Activated CD4-positive, alpha-beta T cell treated with anti-CD3 and anti-CD28 coated beads for 1 hour (primary cell): ENCODE measurements at places on chromosomes 7 and 10.

DNA sequence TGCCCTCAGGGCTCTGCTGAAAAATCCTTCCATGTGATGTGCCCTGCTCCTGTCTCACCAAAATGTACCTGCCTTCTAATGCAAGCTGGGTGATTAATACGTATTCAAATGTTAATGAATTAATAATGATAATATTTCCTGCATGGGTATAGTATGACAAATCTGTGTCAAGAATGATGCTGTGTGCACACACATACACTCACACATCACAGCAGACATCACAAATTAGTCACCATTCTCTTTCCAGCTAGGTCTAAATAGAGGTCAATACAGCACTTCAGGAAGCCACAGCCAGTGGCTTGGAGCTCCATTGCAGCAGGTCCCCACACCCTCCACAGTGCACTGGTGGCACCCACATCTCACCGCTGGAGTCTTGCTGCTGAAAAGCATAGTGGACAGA, 681.2 kb upstream of the NRP1 start:
- DNase-seq: no peak

DNA sequence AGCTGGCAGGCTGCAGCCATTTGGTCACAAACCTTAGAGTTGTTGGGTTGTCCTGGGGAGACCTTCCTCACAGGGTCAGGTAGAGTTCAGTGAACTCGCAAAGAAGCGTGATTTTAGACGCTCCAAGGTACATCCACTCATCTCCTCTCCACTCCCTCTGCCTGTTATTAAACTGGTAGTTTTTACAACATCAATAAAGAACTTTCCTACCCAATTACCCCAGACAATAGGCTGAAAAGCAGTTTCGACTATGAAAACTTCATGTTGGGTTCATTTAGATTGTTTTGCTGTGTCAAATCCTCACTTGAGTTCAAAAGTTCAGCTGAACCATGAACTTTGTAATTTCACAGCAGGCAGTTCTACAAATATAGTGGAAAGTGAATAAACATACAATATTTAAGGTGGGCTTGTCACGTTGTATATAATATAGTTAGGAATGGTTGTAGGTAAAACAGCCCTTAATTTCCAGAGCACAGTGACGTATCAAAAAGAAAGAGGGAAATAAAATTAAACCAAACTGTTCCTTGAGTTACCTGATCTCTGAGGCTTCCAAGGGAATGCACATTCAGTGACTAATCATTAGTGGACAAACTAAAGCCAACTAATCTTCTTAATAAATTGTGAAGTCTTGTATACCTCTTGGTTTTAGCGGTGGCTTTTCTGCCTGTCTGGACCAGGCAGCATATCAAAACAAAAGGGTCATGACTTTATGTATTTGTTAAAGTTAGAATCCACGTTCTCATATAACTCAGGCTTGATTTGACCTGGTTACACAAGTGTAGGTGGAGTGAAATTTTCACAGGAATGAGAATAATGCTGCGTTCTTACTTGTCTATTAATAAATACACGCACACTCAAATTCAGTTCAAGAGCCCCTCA, 100.5 kb downstream of the CYP26A1 start:
- DNase-seq: no peak

GRCh38 chr10:119908166-119908565, 15.6 kb downstream of the SEC23IP start:
- DNase-seq: no peak

- no peak for DNase-seq
Observed at GRCh38 chr7:74334030-74334429, 44.8 kb downstream of the CLIP2 start.

DNA sequence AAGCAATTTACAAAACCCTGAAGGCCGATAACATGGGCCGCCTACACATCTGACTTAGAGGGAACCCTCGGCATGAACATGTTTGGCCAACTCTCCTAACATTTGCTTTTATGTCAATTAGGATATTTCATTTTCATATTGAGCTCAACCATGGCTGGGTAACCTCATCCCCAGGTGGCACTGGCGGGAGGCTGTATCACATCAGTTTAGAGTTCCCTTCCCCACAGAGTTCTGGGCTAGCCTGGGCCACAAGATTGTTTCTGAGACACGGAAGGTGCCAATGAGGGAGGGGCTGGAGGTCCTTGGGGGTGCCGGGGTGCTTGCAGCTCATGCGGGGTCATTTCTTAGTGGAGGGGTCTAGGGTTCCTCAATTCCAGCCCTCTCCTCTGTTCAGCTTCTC, 386.5 kb upstream of the MKI67 start:
- DNase-seq: no peak

GRCh38 chr7:112995059-112995824, 91.4 kb downstream of the GPR85 start:
- no peak for DNase-seq

DNA sequence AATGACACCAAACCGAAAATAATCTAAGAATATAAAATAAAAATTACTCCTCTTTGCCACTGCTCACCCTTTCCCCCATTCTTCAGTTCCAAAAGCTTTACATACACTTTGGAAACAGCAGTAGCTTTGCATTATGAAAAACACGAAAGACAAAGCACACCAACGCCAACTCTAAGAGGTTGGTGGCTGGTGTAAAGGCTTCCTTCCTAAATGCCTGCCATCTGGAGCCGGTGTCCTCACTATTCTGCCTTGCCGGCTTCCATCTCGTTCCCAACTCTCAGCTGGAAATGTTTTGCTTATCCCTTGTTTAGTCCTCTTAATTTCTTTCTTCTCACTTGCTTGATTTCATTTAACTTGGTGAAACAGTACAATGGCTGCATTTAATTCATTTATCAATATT, 281.1 kb upstream of the LRRN3 start:
- no peak for DNase-seq

DNA sequence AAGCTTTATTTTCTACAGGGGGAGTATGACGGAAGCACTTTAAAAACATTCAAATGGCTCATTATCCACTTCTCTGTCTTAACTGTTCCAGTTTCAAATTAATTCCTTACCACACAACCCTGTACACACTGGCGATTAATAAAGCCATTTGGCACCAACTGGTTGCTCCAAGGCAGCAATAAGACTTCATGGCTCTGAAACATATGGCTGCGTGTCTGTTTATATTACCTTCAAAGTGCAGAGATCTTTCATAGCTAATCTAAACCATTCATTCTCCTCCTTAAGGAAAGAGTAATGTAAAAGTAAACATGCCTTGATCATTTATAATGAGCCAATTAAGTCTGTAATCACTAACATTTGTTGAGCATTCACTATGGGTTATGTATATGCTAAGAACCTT, 325.7 kb downstream of the PARD3 start:
- DNase-seq: no peak

GRCh38 chr10:117539903-117540639, 2.5 kb upstream of the EMX2 start:
- no peak for DNase-seq

- no peak for DNase-seq
Observed at GRCh38 chr10:33333260-33334101, 986 bp downstream of the NRP1 start.

DNA sequence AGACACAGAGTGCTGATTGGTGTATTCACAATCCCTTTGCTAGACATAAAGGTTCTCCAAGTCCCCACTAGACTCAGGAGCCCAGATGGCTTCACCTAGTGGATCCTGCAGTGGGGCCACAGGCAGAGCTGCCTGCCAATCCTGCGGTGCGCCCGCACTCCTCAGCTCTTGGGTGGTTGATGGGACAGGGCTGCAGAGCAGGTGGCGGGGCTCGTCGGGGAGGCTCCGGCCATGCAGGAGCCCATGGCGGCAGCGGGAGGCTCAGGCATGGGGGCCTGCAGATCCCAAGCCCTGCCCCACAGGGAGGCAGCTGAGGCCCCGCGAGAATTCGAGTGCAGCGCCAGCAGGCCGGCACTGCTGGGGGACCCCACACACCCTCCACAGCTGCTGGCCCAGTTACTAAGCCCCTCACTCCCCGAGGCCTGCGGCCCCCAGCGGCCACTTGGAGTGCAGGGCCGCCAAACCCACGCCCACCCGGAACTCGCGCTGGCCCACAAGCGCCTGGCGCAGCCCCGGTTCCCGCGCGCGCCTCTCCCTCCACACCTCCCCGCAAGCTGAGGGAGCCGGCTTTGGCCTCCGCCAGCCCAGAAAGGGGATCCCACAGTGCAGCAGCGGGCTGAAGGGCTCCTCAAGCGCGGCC, 7.7 kb upstream of the BET1 start:
- no peak for DNase-seq

DNA sequence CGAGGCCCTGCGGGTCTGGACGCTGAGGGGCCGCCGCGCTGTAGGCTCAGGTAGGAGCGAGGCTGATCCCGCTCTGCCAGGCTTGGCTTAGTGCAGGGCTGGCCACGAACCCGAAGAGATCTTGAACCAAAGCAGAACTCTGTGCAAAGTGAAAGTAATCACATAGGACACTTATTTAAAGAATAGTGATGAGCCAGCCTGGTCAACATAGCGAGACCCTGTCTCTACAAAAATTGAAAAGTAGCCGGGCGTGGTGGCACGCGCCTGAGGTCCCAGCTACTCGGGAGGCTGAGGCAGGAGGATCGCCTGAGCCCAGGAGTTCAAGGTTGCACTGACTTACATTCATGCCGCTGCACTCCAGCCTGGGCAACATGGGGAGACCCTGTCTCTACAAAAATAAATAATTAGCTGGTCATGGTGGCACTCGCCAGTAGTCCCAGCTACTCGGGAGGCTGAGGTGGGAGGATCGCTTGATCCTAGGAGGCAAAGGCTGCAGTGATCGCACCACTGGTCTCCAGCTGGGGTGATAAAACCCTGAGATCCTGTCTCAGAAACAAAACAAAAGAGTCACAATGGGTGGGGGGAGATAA, 541 bp downstream of the ZSCAN25 start:
- DNase-seq: no peak

DNA sequence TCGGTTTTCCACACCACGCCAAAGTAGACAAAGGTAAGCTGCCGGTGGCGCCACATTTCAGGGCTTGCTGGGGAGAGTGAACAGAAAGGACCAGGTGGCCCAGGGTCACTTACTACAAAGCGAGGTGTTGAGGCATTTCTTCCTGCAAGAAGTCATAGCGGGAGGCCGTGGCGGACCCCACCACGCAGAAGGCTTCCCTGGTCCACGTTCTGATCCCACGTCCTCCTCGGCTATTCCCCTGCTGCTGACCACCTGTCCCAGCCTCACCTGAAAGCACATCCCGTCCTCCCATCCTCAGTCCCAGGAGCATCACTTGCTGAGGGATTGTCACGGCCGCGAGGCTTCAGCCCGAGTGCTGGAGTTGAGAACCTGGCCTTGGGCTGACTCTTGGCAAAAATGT, 139.2 kb downstream of the DYNC2I1 start:
- no peak for DNase-seq

DNA sequence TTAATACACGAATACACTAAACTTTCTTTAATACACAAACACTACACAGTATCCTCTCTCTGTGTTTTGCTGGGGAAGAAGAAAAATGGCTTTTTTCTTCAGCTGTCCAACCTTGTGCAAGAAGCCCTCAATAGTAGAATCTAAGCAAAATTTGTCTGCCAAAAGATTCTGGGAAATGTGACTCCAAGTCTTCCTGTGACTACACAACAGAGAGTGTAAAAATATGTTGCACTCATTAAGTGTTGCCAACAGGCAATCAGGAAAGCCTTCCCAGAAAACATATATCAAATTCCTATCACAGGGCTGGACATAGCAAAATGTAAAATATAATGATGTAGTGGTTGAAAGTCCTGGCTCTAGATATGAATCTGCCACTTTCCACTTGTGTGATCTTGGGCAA, 825.1 kb upstream of the ZWINT start:
- DNase-seq: no peak

- DNase-seq: no peak
Observed at GRCh38 chr7:39488467-39489393, 77.5 kb upstream of the YAE1 start.

GRCh38 chr10:50416881-50417280, 165.6 kb upstream of the ASAH2 start:
- DNase-seq: no peak

- no peak for DNase-seq
Observed at GRCh38 chr7:16583834-16584233, 57.2 kb downstream of the LRRC72 start.

- DNase-seq: no peak
Observed at GRCh38 chr10:89952751-89953150, 251.4 kb downstream of the KIF20B start.

GRCh38 chr10:119112056-119112455, 8.1 kb downstream of the DENND10 start:
- no peak for DNase-seq

GRCh38 chr7:44157116-44158080, 16.3 kb upstream of the MYL7 start:
- no peak for DNase-seq

- no peak for DNase-seq
Observed at GRCh38 chr10:125062914-125063230, 97.5 kb downstream of the CTBP2 start.

DNA sequence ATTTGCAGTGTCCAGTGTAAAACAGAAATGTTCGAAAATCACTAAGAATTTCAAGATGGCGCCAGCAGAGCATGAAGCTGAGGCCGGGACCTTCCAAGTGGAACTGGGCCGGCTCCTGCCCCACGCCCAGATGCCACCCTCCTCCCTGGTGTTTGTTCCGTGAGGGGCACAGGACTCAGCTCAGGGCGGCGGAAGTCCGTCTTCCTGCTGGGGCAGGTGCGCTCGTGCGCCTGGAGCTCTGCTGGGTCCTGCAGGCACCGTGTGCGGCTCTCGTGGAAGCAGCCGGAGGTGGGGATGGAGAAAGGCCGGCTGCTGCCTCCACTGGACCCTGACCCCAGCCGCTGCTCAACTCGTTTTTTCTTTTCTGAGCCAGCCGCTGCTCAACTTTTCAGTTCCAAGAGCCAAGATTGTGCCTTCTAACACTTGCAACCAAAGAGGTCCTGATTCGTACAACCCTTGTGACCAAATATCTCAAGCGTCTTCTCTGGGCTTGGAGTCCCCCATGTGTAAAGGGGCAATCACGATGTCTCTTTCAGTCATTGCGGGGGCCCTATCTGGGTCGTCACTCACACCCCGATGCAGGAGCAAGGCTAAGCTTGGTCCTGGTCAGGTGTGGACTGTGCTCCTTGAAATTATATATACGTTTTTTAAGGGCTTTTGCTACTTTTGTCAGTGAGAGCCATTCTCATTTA, 334.4 kb downstream of the ADARB2 start:
- DNase-seq: peak; percentile 6

DNA sequence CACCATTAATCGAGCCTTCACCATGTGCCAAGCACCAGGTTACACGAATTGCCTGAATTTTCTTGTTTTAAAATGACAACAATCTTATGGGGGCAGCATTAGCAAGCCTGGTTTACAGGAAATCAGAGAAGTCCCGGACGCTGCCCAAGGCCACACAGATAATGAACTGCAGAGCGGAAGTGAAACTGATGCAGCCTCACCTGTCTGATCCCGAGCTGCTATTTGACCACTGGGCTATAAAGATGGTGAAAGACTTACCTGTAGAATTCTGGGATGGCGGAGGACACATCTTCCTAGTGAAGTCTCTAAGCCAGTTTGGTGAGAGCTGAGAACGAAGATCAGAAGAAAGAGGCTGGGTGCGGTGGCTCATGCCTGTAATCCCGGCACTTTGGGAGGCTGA, 21.7 kb upstream of the GALNTL5 start:
- DNase-seq: no peak
